ENCODE measurements at places on chromosomes 6 and 20.
A peak's percentile ranks its signal among the peaks of the same experiment; 100 is the strongest.

- DNase-seq: no peak
Measured at GRCh38 chr20:53365539-53366075, 228.0 kb downstream of the ZNF217 start.

DNA sequence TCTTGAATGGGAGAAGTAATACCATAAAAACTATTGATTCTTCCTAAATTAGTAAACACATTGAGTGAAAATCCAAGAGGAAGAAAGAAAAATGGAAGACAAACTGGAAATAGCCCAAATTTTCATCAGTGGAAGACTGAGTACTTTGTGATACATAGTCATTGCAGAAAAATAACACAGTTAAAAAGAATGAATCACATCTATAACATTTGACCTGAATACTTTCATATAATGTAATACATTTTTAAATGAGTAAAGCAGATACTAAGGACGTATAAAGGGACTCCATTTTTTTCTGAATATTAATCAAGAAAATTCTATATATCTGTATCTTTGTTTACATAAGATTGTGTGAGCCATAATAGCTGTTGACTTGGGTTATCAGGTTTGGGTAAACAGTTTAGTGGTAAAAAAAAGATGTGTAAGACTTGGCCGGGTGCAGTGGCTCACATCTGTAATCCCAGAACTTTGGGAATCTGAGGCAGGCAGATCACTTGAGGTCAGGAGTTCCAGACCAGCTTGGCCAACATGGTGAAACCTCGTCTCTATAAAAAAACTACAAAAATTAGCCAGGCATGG is 4.3 kb upstream of the SLC17A2 start:
- DNase-seq: no peak

GRCh38 chr20:15658295-15658694 is 915.0 kb downstream of the KIF16B start:
- DNase-seq: no peak

DNA sequence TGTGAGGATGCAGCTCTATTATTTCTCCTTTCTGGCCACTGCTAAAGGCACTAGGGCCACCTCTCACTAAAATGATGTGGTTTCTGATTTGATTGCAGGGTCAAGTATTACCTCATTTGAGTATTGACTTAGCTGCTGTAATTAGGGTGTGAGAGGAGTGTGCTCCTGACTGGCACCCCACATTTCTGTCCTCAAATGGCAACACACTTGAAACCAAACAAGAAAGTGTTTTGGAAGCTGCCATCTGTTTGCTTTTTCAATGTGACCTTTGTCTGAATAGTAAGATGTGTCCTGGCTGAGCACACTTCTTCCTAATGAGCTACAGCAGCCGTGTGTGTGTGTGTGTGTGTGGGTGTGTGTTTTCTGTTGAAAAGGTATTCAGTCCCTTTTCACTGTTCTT is 62.8 kb upstream of the SCP2D1 start:
- no peak for DNase-seq

- no peak for DNase-seq
Measured at GRCh38 chr20:56582542-56582941, 46.6 kb upstream of the TFAP2C start.

DNA sequence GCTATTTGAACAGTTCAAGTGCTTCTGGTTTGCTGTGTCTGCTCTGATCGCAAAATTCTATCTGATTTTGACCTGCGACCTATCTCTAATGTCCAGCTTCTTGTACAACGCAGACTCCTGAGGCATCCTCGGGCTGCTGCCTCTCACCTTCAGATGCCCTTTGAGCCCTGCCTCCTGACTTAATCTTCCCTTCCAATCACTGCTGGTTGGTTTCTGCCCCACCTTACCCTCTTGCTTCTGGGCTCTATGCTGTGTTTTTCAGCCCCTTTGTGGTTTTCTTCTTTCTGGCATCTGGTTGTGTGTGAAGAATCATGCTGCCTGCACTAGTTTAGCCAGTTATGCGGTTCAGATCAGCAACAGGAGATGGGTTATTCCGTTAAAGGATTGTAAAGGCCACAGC is 131.2 kb upstream of the THEMIS start:
- no peak for DNase-seq

DNA sequence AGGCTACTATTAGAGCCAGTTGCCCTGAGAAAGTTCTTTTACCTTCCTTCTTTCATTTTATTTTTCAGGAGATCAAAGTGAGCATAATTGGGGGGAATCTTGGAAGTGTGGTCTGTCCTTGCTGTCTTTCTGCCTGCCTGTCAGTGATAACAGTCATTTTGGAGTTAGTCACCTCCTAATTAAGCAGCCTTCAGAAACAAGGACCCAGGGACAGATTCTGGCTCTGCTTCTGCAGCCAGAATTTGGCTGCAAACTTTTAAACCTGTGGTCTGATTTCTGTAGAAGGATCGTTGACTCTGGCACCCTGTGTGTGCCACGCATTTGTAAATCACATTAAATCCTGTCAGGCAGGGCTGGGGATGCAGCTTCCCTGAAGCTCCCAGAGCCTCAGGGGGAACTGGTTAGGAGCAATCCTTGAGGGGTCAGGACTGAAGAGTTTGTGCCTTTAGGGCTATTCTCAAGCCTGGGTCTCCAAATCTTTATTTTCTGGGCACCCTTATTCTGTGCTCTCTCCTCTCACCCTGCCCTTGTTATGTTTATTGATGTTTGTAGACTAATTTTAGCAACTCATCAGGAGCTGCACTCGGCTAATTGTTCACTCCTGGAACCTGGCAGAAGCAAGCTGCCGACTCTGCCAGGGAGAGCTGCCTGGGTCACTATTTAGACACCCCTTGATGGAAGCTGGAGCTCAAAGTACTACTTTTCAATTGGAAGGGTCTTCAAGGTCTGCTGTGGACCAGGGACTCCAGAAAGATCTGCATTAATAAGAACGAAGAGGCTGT is 6.8 kb downstream of the NOX3 start:
- DNase-seq: no peak

GRCh38 chr6:19632230-19632629 is 204.9 kb upstream of the ID4 start:
- DNase-seq: no peak

DNA sequence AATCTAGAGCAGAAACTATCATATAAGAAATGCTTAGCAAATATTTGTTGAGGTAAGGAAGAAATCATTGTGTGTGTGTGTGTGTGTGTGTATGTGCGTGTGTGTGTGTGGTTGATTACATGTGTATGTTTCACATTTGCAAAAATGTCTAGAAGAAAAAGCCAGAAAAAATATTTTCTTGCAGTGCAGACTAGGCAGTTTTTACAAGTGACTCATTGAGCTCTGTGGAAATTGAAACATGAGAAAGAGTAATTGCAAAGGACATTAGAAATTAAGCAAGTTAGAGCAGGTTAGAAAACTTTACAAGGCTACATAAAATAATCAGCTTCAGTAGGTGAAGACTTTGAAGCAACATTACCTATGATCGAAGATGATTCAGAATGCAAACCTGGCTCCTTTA is 669.0 kb upstream of the EYS start:
- peak; percentile 7 for DNase-seq

DNA sequence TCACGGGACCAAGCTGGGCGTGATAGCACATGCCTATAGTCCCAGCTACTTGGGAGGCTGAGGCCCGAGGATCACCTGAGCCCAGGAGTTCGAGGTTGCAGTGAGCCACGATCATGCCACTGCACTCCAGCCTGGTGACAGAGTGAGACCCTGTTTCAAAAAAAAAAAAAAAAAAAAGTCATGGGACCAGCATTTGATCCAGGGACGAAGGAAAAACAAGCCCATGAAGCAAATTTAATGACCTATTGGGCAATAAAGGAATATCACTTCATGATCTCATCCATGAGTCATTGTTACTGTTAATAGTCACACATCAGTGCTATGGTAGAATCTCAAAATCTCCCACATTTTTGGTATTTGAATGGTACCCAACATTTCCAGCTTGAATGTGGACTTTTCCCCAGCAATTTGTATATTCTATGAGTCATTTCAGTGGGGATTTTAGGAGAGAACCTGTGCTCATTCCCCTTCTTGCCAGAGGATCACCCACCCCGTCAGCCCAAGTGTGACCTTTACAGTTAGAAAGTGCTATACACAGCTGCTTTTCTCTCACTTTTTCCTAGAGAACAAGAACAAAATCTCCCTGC is 8.5 kb upstream of the SOD2 start:
- DNase-seq: peak; percentile 90

- peak; percentile 75 for DNase-seq
Measured at GRCh38 chr6:1596088-1596852, 13.4 kb upstream of the FOXC1 start.

DNA sequence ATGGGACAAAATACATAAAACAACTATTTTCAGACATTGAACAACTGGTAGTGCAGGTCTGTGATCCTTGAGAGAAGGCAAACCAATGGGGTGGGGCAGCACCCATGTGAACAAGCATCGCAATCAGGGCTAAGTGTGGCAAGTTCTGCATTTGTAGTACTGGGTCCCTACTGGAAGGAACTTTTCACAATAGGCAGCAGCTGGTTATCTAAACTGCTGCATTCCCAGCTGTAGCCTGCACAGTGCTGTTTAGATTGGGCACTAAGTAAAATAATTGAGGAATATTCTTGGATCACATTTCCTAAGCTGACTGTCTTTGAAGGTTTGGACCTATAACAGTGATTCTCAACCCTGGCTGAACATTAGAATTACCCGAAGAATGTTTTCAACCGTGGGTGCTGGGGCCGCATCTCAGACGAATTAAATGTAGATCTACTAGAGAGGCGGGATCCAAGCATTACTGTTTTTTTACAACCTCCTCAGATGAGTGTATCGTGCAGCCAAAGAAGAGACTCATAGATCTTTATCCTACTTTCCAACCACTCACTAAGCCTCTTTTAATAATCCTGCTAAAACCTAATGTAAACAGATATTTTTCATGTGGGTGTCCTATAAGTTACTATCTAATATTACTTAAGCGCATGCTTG is 12.4 kb upstream of the MAP3K4 start:
- DNase-seq: peak; percentile 31

GRCh38 chr20:49303065-49303552 is 25.3 kb upstream of the ZNFX1 start:
- peak; percentile 66 for DNase-seq

GRCh38 chr20:33796263-33796906 is 14.8 kb upstream of the CHMP4B start:
- no peak for DNase-seq

DNA sequence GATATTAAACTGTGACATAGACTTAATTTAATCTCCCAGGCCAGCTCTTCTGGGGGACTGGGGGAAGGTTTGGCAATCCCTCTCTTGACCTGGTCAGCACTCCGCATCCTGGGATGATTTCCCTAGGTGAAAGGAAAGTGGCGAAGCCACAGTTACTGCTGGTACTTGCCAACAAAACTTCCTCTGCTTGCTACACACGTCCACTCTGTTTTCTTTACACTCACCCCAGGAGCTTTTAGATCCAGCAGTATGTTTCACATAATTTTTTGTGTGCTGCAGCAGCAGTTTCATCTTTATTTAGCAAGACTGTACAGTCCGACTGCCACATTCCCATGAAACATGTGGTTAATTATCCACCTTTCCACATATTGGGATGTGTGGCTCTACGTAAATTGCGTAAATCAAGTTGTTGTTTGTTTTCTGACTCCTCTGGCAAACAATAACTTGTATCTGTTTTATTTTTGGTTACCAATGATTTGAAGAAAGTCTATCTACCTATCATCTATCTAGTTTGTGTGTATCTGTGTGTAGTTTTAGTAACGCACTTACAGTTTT is 284.0 kb downstream of the PHF3 start:
- no peak for DNase-seq

- no peak for DNase-seq
Measured at GRCh38 chr6:136016228-136017225, 165.0 kb downstream of the PDE7B start.

GRCh38 chr6:144460327-144461095 is 175.4 kb downstream of the UTRN start:
- DNase-seq: no peak

GRCh38 chr6:11251553-11252360 is 19.3 kb upstream of the NEDD9 start:
- DNase-seq: peak; percentile 35

- no peak for DNase-seq
Measured at GRCh38 chr6:125811259-125811658, 20.5 kb downstream of the NCOA7 start.

DNA sequence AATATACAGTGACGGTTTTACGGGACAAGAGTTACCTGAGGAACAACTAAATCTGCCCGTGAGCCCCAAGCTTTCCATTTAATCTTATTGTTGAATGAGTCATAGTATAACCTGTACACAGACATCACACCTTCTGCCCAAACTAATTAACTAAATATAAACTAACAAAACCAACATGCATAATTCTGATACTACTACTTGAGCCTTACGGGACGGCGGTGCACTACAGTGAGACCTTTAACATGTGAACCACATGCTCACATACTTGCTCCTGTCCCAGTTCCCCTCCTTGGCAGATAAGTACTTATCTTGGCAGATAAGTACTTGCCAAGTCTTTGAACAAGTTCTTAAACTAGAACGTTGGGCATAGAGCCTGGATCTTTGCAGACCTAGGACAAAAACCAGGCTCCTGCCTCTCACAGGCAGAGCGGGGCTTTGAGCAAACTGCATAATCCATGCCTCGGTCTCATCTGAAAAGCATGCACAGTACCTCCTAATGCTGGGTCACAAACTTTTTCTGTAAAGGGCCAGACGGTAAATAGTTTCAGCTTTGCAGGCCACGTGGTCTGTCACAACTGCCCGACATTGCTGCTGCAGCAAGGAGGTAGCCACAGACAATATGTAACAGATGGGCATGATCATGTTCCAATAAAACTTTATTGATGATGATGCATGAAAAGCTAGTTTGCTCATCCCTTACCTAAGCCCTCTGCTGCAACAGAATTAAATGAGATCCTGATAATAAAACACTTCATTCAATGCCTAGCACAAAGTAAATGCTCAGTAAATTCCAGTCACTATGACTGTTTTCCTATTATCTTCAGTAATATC is 23.0 kb downstream of the ZNF217 start:
- no peak for DNase-seq

DNA sequence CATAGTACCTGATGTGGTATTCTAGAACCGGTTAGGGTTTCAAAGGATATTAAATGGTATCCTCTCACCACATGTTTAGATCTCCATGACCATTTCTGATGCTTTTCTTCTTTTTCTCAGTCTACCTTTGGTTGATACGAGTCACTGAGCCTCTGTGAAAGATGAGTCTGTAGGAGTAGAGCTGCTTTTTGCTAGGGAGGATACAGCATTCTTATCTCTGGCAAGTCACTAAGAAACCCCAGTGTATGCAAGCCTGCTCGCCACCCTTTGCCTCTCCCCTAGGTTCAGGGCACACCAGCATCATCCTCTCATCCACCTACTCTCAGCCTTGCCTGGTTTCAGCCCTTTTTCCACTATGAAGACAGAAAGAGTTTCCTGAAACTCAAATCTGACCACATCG is 89.9 kb downstream of the MTFR2 start:
- no peak for DNase-seq

DNA sequence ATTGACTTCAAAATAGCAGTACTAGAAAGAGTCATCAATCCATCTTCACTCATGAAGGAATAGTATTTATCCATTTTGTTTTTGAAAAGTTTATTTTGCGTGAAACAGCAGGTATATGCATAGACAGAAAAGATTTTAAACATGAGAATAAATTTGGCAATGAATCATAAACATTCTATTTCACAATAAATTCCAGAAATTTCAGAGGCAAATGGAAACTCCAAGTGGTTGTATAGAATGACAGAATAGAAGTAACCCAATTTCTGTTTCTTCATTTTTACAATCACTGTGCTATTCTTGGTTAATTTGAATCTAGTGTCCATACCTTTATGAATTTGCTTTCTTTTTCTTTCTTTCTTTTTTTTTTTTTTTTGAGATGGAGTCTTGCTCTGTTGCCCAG is 173.0 kb upstream of the ECI2 start:
- DNase-seq: no peak
